ENCODE measurements at places on chromosomes 12 and 14.
A peak's percentile ranks its signal among the peaks of the same experiment; 100 is the strongest.

DNA sequence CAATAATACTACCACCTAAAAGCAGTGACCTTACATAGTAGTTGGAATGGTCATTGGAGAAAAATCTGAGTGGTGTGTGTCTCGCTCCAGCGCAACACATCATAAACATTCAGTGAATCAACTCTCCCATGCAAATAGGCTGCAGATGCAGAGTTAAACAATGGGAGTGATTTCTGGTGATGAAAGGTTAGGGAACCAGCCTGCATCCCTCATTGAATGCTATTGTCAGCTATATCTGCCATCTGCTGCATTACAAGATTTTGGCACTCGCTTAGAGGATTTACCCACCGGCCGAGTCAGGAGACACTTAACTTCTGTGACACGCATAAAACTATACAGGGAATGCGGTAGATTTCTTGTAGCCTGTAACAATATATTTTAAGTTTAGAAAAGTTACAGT is 900.9 kb downstream of the FLRT2 start:
- DNase-seq = no peak

DNA sequence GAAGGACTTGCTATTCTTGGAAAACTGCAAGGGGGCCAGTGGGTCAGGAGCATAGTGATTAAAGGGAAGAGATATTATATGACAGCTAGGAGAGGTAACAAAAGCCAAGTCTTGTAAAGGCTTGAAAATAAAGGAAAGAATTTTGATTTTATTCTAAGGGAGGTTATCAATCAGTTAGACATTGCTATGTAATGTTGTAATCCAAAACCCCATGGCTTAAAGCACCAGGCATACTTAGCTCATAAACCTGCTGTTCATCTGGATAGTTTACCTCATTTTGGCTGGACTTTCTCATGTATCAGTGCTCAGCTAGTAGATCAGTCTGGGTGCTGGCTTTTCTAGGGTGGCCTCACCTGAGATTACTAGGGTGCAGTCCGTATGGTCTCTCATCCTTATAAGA is 680.9 kb upstream of the LMO3 start:
- no peak for DNase-seq

GRCh38 chr12:79358716-79359300 is 332.0 kb downstream of the PAWR start:
- no peak for DNase-seq

- peak; percentile 76 for DNase-seq
Observed at GRCh38 chr12:12008931-12009611, 61.7 kb upstream of the BCL2L14 start.

DNA sequence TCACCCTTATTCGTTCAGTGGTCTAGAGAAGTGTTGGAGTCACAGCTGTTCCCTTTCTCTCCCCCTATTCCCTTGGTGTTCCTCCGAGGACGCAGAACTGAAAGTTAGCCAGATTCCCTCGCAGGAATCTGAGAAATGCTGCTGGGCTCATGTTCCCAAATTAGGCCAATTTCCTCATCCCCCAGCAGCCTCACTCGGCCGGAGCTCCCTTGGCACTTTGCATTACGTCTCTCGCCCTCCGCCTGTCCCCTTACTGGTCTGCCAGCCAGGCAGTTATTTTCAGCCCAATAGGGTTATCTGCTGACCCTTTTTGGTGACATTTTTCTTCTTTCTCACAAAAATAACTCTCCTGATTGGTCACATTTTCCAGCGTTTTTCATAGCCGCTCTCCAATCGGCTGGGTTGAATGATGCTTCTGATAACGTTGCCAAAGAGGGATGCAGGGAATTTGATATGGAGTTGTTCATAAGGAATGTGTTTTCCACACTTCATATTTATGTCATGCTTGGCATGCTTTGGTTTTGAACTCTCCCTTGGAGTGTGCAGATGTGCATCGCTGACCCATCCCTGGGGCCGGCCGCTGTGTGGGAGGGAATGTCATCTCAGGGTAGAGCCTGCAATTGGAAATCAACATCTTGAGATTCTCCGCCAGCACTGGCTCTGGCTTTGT is 9.9 kb downstream of the IFT43 start:
- no peak for DNase-seq

DNA sequence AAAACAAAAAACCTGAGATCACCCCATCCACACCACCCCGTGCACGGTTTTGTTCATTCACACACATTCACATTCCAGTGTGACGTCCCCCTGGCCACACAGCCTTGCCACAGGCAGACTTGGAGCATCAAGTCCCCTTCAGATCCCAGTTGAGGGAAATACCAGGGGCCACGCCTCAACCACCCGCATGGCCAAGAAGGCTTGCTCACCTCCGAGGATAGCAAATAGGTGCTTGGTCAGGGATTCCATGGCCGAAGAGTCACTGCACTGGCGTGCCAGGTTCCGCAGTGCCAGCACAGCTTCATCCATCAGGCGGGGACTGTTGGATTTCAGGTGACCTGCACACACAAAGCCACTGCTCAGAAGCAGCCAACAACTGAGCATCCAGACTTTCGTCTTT is 19.0 kb downstream of the GCN1 start:
- DNase-seq = no peak

DNA sequence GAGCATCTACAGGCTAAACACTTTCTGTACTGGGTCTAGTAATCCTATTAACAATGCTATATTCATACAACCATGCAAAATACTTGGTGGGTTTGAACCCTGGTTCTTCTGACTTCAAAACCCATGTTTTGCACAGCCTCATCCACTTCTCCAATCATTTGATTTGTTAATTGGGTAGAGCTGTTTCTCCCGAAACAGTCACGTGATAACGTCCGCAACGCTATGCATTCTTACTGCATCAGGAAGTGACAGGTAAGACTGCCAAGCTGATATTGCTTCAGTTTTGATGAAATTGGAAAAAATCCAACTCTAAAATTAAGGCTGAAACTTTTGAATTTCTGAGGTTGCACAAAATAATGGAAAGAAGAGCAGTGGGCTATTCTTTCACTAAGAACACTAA is 30.4 kb upstream of the RNU6-7 start:
- DNase-seq = no peak

DNA sequence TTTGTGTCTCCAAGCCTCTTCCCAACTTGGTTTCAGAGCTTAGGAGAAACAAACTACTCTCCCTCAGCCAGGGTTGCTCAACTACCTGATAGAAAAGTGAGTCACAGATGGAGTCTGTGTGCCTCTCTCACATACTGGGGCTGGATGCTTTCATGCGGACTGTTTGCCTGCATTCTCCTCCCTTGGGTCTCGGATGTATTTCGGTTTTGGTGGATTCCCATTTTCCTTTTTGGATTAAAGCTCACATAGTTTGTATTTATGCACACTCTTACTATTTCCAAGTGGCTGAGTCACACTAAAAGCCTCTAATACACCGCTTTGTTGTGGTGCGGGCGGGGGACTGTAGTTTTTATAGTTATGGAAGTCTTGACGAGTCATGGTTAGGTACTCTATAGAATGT is 505.4 kb downstream of the LRFN5 start:
- DNase-seq = no peak

GRCh38 chr12:8950221-8950527 is 729 bp upstream of the M6PR start:
- DNase-seq = peak; percentile 41

DNA sequence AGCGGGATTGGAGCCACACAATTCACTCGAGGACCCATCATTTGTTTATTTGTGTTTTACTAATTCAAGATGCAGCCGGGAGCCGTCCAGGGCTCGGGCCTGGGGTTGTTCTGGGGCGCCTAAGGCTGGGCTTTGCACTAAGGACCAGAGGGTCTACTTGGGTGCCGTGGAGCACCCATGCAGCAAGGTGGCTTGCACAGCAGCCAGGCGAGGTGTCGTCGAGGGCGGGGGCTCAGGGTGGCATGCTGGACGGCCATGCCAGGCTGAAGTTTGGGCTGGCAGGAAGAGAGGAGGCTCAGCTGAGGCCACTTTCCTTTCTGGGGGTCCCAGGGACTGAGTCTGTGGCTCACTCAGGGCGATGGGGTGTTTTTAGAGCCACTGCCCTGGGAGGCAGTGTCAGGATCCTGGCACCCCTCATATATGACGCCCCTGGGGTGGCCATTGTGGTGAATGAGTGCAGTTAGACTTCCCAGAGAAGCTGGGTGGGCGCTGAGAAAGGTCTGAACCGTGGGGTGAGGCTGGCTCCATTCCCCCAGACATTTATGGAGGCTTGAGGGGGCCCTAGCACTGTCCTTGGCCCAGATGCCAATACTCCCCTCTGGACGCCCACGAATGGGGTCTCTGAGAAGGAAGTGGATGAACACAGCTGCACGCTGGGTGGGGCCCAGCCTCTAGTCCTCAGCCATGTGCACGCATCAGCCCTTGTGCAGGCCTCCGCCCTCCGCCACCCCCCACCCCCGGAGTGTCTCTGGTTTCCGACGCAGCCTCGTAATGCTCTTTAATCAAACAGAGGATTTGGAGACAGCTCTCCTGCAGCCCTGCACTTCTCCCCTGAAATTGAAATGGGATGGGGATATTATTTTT is 11.3 kb downstream of the MEG3 start:
- no peak for DNase-seq

DNA sequence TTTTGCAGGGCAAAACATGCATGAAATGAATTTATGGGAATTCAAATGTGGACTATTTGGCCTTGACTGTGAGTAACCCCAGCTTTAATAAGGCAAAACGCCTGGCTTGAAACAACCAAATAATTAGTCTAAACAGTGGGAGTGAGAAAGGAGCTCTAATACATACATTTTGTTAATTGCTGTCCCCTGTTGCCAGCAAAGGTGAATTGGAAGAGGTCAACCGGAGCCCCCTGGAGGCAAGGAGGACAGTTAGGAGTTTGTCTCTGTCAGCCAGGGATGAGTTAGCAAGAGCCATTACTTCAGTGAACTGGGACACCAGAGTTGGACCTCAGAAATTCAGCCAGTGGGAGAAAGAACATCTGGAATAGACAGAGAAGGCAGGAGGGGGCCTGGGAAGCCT is 17.4 kb downstream of the KRT76 start:
- DNase-seq = no peak

DNA sequence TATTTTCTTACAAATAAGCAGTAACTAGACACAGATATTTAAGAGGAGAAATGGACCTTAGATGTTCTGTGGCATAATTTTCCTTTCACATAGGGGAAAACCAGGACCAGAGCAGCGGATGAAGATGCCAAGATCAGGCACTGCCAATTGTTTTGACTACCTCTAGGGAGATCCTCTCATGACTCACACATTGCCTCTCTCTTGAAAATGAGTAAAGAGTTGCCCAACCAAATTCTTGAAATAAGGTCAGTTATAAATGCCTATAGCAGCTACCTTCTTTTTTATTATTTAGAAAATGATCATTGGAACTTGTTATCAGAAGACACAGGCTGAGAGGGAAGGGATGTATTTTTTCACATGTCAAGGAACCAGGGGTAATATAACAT is 263.4 kb upstream of the PLEKHG7 start:
- no peak for DNase-seq

- DNase-seq = no peak
Observed at GRCh38 chr12:30829876-30830275, 75.1 kb upstream of the CAPRIN2 start.

DNA sequence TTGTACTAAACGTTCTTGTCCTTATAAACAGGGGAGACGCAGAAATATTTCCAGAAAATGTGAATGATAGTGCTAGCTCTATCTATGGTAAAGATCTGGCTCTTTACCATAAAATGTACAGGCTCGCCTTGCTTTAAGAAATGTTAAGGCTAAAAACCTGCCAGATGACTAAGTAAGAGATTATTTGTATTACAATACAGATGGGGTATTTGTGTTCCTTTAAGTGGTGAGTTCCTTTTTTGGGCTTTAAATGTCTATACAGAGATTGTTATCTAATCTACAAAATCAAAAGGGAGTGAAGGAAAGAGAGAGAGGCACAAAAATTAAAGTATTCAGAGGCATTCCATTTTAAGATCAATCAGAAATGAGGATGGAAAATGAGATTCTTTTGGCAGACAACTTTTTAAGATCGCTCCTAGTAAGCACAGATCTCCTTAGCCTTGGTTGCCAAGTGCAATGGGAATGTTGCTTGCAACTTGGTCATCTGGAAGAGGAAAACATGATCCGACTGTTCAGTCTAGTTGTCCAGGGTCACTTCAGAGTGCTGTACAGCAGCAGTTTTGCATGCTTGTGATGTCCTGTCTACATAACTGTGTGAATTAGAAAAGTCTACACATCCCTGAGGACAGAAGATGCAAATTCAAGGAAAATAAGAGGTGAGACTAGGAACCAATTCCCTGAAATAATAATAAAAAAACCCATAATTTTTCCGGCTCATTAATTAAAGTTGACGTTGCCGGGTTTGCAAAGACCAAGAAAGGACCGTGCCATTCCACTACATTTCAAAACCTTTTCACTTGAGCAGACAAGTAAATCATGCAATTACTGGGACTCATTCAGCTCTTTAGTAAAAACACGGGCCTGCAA is 380.8 kb downstream of the EGLN3 start:
- no peak for DNase-seq

DNA sequence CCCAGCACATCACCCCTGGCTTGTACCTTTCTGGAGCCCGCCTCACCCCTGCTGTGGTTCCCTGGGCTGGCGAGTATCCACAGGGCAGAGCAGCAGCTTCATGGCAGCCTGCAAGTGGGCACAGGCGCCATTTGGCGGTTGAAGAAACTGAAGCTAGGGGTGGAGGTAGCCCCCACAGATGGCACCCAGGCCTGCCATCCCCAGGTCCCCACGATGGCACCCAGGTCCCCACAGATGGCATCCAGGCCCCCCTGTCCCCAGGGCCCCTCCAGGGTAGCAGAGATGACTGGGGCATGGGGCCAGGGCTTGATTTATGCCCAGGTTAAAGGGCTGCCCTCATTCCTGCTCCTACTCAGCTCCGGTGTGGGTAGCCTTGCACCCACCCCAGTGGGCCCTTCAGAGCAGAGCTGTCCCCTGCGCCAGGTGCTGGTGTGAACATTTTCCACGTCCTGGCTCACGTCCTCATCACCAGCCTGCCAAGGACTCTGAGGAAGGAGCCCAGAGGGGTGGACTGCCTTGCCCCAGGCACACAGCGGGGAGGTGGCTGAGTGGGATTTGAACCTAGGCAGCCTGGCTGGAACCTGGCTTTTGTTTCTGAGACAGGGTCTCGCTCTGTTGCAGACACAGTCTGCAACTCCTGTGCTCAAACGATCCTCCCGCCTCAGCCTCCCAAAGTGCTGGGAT is 8.7 kb downstream of the MMP17 start:
- DNase-seq = no peak

DNA sequence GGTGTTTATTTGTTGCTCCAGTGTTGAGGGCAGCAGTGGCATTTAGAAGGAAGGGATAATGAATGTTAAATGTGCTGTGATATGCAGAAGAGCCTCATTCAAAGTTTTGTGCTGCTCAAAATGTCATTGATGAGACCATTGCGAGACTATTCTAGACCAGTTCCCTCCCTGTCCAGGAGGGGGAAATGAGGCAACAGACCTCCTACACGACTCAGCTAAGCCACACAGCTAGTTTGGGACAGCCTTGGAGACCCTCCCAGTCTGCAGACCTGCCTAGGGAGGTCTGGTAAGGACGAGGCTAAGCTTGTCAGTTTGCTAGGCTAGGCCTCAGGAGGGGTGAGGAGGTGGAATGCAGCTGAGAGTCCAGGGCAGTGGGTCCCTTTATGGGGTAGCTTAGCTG is 116.0 kb downstream of the NRXN3 start:
- no peak for DNase-seq

- no peak for DNase-seq
Observed at GRCh38 chr14:60573943-60574495, 65.1 kb downstream of the SIX6 start.

GRCh38 chr12:103751600-103751999 is 89.4 kb downstream of the NT5DC3 start:
- no peak for DNase-seq

GRCh38 chr12:132525011-132525832 is 35.3 kb downstream of the FBRSL1 start:
- DNase-seq = no peak
